ENCODE measurements at places on chromosomes 3 and 15.
A peak's percentile ranks its signal among the peaks of the same experiment; 100 is the strongest.

GRCh38 chr15:41965441-41966413 is 6.6 kb downstream of the EHD4 start:
- DNase-seq, result no peak

- no peak for DNase-seq
Observed at GRCh38 chr3:108222853-108223565, 785 bp upstream of the IFT57 start.

DNA sequence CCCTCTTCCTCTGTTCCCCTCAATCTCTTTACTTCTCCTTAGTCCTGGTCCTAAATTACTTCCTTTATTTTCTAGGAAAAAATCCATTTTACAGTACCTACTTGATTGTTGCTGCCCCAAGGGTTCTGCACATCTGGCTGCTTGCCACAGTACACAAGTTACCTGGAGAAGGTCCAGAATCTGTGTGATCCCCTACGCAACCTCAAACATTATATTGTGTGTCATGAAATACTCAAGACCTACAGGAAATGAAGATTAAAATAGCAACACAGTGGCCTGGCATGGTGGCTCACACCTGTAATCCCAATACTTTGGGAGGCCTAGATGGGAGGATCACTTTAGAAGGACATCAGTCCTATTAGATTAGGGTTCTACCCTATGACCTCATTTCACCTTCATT is 48.7 kb downstream of the PRKAR2A start:
- no peak for DNase-seq

- DNase-seq, result no peak
Observed at GRCh38 chr3:181358562-181358961, 353.2 kb upstream of the SOX2 start.

GRCh38 chr3:188062216-188062615 is 91.7 kb upstream of the LPP start:
- DNase-seq, result no peak

- DNase-seq, result no peak
Observed at GRCh38 chr3:32181796-32182195, 56.7 kb upstream of the CMTM8 start.

GRCh38 chr15:25249236-25250010 is 189.4 kb downstream of the UBE3A start:
- peak; percentile 12 for DNase-seq

GRCh38 chr3:194197396-194197960 is 61.5 kb downstream of the HES1 start:
- DNase-seq, result no peak

- DNase-seq, result no peak
Observed at GRCh38 chr3:43704697-43705096, 14.0 kb downstream of the ABHD5 start.

- no peak for DNase-seq
Observed at GRCh38 chr3:143559296-143559695, 289.0 kb downstream of the SLC9A9 start.

DNA sequence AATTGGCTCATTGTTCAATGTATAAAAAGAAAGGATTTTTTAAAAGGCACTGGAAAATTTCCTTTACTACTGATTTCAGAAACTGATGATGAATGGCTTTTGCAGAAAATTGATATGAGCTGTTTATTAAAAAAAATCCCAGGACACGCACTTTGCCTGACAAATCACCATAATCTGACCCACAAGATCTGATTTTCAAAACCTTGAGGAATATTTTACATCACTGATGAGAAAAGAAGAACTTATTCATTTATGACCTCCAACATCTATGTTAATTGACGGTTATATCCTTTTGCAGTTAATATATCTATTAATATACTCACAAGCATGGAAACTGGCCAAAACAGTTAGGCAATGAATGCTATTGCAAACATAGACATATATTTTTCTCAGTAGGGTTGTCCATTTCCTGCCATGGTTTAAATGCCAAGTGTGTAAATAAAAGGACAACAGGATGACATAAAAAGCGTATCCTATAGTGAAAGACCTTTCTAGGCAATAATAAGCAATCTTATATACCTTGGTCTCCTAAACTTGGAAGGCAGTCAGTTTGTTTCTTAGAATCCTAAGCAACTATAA is 109.7 kb upstream of the SLC7A14 start:
- no peak for DNase-seq

- no peak for DNase-seq
Observed at GRCh38 chr3:134993011-134993410, 198.0 kb downstream of the EPHB1 start.

GRCh38 chr15:70770863-70771262 is 7.5 kb upstream of the UACA start:
- no peak for DNase-seq

DNA sequence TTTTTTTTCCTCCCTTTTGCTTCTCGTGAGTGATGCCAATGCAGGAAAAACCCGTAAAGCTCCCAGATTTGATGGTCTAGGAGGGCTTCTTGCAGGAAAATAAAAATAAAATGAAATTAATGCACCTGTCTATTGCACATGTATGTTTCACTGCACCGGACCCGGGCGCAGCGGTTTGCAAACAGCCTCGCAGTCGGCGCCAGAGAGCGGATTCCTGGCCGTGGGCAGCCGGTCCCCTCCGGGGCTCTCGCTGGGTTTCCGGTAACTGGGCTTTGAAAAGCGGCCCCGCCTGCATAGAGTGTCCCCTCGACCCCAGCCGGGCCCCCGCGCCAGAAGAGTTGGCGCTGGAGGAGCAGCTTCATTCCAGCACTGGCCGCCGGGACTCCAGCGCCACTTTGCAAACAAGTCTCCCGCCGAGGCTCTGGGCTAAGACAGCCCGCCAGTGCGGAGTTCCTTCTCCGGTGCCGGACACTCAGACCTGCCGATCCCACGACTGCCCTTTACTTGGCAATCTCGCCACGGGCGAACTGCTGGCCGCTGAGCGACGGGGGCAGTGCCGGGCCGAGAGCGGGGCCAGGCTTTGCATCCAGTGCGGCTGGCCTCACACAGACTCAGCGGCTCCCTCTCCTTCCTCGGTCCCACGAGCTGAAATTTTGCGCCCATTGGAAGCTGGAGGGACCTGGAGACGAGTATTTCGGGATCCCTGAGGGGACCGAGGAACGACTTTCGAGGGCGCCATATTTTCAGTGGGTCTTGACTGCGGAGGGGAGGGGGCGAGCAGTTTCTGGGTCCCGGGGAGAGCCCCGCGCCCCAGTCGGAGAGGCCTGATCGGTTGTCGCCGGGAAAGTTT is 225.9 kb upstream of the C2CD4B start:
- DNase-seq, result peak; percentile 56

DNA sequence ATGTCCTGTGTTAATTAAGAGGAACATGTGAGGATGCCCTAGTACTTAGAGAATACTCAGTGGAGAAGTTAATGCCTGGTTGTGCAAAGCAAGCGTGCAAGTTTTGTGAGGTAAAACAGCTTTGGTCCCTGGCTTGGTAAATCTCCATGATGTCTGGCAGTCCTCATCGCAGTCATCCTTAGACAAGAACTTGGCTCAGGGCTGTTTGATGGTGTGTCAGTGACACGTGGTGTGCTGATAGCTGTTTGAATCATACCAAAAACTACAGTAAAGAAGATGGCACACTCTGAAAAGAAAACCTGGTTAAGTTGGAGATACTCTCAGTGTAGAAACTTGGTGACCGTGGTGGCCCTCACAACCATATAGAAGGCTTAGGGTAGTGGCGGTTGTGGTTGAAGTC is 361.7 kb downstream of the FEZF2 start:
- DNase-seq, result no peak

DNA sequence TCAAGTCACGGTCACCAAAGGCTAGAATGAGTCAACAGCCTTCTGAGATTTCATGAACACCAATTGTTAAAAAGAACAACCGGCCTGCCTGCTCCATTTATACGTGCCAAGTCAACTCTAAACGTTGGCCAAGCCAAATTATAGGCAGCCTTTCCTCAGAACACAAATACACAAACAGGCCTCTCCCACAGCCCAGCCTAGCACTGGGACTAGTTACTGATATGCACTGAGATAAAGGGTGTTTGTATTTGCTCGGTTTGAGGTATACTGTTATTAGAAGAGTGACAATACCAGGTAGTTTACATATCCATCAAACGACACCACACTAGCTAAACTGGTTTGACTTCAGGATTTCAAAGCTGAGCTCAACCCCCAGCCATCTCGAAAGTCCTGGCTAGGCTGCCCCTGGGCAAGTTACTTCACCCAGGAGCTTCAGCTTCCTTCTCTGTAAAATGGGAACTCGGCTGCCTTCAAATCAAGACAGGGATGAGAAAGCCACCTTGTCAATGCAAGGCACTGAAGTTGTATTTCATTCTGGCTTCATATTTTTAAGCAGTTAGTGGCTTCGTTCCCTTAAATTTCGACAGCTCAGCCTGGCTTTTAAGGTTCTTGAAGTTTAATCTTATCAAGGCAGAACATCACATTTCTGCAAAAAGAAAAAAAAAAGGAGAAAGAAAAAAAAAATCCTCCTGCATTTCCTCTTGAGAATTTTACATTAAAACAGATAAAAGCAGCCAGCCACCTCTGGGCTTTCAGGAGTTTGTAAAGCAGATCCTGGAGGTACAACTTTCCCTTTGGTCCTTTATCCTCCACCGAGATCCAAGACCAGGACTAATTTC is 4.0 kb downstream of the TLE3 start:
- DNase-seq, result no peak

GRCh38 chr3:146161663-146162002 is 649 bp upstream of the PLOD2 start:
- no peak for DNase-seq

DNA sequence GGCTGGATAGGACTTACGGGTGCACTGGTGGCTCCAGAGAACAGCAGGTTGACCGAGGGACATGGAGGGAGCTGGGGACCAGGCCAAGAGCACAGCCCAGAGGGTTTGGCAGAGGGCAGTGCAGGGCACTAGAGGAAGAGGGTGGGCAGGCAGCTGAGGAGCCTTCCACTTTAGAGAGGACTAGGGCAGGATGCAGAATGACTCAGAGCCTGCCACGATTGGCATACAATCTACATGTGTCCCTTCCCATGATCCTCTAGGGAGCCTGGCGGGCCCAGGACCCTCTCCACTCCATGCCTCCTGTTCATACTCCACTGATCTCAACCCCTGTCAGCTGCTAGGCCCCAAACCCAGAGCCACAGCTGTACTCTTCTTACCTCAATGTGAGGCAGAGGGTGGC is 14.4 kb upstream of the APEH start:
- DNase-seq, result no peak

Data from activated naive CD8-positive, alpha-beta T cell treated with anti-CD3 and anti-CD28 coated beads, Interleukin-2, amount 10 ng/mL, durations not matched to agents 7 days and 5 days (primary cell).